ENCODE measurements at places on chromosomes 5 and 9.

GRCh38 chr5:137090721-137091120, 408.4 kb downstream of the SPOCK1 start:
- no peak for DNase-seq

DNA sequence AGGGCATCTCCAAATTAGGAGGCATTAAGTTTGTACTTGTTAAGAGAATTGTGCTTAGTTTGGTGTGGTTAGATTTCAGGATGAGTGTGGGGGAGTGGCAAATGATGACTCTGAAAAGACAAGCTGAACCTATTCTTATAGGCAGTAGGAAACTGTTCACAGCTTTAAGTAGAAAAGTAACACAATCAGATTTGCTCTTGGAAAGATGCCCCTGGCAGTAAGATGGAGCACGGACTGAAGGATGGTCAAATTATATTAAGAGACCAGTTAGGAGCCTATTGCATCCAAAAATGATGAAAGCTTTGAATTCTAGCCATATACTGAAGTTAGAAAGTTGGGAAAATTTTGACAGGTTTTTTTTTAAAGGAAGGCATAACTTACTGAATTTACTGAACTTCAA, 254.2 kb upstream of the MEF2C start:
- DNase-seq = no peak

- DNase-seq = no peak
These were observed 680 bp downstream of the GOLPH3 start for GRCh38 chr5:32173267-32174010.

- no peak for DNase-seq
These were observed 2377.0 kb upstream of the WWC1 start for GRCh38 chr5:165914456-165914855.

GRCh38 chr9:27654629-27655285, 81.5 kb upstream of the C9orf72 start:
- DNase-seq = no peak

GRCh38 chr5:124157320-124157719, 589.1 kb downstream of the ZNF608 start:
- DNase-seq = no peak

DNA sequence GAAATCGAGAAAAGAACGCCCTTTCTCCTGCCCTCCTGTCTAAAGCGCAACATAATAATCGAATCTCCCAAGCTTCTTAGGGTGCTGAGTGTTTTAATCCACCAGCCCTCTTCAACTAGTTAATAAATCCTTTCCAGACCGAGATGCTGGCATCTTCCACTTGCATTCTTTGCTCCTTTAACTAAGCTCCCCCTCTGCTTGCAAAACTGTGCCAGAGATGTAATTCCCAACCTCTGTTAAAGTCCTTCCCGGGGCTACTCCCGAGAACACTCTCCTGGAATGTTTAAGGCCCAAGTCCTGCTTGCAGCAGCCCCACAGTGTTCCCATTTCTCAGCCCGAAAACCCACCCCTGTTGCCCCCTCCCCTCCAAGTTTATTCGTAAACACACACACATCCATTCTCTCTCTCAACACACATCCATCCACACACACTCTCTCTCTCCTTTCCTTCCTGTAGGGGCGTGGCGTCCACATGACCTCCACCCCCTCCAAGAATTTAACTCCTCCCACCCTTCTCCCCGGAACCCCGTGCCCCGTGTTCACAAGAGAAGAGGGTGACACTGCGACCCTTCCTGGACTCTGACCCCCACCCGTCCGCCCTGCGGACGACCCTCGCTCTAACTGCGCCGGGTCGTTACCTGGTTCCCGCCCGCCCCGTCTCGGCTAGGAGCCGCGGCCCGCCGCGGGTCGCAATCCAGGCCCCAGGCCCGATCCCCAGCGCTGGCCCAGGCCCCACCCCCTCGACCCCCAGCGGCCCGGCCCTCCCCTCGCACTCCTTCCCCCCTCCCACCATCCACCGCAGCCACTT, 7.0 kb upstream of the MGAT1 start:
- peak; percentile 75 for DNase-seq

DNA sequence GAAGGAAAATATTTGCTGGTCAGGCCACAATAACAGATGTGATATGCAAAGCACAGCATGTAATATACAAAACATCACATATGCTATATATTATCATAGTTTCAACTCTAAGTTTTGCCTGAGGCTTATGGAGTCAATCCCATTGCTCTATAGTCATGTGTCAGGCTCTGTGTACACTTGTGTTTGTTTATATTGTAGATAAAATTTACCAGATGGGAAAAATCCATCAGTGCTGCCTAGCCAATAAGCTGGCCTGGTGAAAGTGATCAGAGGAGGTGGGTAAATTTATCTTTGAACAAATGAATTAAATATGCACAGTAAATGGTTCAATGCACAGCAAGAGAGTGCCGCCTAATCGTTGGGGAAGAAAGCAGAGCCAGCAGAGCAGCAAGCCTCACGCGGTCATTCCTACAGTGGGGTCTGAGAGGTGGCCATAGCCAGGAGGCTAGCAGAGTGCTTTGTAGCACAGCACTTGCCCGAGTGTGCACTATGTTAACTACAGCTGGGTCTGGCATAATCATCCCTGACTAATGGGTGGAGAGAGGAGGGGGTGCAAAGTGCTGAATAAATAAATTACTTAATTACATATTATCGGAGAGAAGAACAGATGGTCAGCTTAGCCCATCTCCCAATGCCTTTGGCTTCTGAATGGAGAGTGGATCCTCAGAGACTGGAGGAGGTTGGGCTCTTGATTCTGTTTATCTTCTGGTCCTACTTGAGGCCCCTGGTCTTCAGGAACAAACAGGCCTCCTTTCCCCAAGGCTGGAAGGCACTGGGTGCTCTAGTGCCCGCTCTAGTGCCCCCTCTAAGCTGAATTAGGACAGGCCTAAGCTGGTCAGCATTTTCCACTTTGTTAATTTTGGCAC, 153.5 kb downstream of the MAT2B start:
- DNase-seq = no peak

- no peak for DNase-seq
These were observed 19.3 kb downstream of the PGGT1B start for GRCh38 chr5:115243412-115243811.

DNA sequence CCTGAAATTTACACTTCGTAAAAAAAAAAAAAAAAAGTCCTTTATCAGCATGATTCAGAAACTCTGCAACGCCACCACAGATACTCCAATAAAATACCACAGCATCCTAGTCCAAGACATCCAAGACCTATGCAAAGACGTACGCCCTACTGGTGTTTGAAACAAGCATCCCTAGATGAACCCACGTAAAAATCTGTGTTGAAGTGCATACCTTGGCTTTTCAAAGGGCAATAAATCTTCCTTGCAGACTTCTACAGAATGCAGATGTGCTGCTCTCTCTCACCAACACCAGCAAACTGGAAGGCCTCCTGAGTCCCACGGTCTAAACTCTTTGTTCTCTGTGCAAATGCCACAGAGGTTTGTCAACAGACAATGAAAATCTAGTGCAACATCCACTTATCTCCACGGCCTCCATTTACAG, 38.8 kb downstream of the MYO10 start:
- DNase-seq = no peak

DNA sequence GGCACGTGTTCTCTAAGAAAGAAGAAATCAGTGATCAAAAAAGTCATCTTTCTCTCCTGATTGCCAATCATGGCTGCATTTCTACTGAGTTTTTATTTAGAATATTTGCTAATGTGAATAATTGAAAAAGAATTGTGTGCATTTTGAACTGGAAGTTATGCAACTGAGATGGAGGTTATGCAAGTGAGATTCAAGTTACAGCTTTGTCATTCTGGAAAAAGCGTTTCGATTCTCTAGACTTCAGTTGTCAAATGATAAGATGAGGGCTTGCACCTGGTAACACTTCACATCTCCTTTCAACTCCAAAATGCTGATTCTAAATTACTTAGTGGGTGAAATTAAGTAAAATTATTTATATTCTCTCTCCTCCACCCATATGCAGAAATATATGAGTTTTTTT, 36.4 kb downstream of the C6 start:
- no peak for DNase-seq

GRCh38 chr9:93891549-93892310, 63.4 kb downstream of the BARX1 start:
- no peak for DNase-seq

DNA sequence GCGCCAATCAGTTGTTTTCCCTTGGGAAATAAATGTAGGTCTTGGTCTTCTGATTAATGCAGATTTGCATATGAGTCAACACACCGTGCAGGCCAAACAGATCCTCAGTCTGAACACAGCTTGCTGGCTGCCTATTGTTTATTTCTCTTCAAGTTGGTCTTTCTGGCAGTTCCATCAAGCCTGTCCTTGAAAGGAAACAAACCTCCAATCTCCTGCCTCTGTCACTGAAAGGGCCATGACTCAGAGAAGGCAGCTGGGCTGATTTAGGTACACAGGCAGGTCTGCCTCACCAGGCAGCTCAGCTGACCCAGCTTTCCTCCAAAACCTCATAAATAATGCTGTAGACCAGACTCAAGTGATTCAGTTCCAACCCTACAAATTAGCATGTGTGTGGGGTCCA, 175.9 kb downstream of the MAN2A1 start:
- DNase-seq = no peak

DNA sequence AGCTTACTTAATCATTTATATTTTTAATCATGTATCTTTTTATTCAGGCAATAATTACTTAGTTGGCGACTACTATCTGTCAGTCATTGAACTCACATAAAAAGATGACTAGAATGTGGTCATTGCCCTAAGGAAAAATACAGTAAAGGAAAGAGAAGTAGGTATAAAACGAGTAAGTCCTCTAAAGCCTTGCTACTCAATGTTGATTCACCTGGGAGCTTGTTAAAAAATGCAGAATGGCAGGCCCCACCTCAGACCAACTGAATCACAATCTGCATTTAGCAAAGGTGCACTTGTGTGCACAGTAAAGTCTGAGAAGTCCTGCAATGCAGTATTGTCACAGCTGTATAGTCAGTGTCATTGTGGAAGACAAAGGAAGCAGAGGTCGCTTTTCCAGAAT, 592.4 kb downstream of the CSNK1G3 start:
- no peak for DNase-seq

- DNase-seq = no peak
These were observed 39.2 kb downstream of the ANXA2R start for GRCh38 chr5:43000914-43001313.

DNA sequence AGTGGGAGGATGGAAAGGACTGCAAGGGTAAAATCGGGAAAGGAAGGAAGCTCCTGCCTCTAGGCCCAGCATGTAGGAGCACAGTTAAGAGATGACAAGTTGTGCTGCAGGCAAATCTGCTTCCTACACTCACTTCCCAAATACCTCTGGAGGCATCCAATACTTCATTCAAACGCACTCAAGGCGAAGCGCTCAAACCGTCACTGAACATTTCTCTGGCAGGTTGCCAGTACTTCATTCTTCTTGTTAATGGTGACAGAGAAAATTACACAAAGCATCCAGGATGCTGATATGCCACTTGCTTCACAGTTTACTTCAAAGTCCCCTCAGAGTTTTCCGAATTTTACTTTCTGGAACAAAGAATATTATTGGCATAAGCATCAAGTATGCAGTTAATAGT, 59.8 kb downstream of the NREP start:
- DNase-seq = no peak

DNA sequence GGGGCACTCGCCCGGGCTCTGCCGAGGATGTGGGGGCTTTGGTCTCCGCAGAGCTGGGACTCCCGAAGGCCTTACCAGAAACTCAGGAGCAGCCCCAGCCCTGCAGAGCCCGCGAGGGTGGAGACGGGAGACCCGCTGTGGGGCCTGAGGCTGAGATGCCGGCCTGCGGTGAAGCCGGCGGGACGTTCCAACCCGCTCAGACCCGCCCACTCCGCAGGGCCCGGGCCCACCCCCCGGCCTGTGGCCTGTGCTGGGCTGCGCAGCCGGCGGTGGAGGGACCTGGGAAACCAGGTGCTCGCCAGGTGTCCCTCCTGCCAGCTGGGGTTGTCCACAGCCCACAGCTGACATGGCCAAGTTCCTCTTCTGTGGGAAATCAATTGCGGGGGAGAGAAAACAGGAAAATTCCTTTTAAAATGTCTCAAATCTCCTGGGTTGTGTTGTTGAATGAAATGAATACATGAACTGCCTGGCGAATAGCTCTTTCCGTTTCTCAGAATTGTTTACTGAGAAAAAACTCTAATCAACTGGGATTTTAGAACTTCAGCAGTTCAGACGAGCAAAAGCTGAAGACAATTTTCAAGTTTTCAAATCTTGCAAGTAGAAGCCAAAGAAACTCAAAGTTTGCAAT, 49.0 kb upstream of the IRX4 start:
- DNase-seq = no peak

- DNase-seq = peak; percentile 19
These were observed 63.1 kb downstream of the UGCG start for GRCh38 chr9:111959468-111960359.

DNA sequence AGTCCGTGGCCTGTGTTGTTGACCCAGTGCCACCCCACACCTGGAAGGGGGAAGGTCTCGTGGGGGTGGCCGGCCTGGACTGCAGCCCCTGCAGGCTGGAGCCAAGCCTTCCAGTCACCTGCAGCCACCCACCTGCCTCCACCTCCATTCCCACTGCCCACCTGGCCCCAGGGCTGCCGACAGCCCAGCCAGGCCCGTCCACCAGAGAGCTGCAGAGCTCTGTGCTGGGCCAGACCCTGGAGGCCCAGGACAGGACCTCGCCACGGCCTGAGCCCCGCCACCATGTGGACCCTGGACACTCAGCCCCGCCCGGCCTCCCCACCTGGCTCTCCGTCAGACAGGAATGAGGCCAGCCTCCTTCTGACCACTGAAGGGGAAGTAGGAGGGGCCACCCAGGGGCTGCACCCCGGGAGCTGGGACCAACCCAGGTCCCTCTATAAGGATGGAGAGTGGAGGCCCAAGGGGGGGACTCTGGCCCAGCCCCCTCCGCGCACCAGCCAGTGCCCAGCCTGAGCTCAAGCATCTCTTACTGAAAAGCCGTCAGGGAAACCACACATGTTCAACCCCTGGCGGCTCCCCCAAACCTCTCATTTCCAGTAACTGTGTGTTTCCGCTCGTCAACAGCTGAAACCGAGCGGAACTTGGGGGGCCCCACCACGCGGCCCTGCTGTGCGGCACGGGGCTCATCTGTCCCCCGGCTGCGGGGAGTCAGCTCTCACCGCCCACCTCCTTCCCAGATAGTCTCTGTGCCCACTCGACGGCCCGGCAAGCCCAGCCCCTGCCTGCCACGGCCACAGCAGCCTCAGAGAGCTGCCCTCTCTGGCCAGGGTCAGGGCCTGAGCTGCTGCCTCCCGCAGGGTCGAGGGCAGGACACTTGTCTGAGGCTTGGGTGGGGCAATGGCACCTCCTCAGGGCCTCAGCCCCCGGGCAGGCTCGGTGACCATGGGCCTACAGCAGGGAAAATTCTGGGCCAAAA, 12.8 kb downstream of the NOTCH1 start:
- no peak for DNase-seq

GRCh38 chr9:111463048-111463447, 21.1 kb downstream of the ECPAS start:
- no peak for DNase-seq

Data from HCT116 (cell line).